Cerebellar nuclear complex (tissue), 1 donor: ENCODE measurements at places on chromosomes 7 and 10.

DNA sequence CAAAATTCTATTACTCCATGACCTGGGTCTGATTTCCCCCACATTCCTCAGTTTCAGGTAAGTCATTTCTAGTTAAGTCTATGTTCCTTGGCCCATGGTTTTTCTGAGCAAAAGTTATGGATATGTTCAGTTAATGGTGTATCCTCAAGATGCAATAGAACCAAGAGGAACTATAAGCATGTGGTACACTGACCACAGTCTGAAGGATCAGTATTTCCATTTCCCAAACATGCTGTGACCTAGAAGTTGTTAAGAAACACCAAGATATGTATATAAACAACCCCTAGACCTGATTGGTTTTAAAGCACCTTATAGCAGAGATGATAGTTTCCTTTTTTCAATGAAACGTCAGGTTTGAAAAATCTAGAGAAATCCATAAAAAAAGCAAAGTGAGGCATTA lies 94.2 kb upstream of the ABCB5 start:
- no peak for DNase-seq

DNA sequence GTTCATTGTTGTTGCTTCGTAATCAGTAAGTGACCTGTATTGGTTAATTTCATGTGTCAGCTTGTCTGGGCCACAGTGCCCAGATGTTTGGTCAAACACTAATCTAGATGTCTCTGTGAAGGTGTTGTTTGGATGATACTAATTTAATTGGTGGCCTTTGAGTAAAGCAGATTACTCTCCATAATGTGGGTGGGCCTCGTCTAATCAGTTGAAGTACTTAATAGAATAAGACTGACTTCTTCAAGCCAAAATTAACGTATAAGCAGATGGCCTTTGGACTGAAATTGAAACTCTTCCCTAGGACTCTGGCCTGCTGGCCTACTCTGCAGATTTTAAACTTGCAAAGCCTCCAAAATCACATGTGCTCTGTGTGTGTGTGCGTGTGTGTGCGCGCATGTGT lies 245.7 kb downstream of the GFRA1 start:
- no peak for DNase-seq

DNA sequence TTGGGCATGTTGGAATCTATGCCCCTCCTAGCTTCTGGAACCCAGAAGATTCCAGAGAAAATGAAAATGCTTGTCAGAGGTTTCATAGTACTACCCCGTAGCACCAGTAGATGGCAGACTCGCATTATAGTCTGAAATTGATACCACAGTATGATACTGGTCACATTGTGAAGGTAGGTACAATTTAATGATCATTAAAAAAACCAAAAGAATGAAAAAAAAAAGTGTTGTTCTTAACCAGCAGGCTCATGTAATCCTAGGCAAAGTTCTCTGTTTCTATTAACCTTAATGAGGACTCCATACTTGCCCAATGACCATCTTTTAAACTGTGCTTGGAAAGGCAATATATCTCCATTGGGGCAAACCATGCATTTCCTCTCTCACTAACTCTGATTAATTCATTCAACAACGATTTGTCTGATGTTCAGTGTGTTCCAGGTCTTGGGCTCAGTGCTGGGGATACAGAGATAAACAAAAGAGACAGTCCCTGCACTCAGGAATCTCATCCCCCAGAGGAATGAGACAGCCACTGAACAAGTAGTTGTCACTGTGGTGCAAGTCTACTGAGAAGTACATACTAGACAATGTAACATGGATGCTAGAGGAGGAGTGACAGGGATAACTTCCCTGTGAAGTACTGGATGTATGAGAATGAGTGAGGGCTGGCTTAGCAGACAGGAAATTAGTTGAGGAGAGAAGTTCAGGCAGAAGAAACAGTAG lies 223.5 kb upstream of the PHYHIPL start:
- no peak for DNase-seq

DNA sequence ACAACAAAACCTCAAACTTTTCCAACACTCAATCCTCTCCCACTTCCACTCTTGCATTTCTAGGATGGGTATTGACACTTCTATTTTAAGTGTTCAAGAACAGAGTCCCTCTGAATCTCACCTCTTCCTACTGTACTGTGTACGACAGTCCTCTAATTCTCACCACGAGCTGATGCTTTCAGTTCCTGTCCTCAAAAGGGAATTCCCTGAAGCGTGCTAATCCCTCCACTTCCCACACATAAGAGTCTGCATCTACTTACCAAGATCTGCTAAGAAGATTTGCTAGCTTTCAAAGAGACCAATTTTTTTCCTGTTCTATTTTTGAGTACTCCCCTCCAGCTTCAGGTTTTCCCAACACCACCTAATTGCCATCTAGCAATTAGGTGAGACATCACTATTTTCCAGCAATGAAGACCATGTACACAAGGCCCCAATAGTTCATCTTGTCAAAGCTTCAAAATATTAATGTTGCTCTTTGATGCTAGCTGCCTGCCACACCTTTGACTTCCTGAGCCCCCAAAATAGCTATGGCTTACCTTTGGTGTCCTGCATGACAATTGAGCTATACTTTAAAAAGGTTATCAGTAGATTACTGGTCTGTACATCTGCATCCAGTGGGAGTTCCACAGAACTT lies 54.4 kb downstream of the ARMH3 start:
- no peak for DNase-seq

GRCh38 chr7:11427686-11428273 lies 404.2 kb downstream of the THSD7A start:
- DNase-seq: no peak

DNA sequence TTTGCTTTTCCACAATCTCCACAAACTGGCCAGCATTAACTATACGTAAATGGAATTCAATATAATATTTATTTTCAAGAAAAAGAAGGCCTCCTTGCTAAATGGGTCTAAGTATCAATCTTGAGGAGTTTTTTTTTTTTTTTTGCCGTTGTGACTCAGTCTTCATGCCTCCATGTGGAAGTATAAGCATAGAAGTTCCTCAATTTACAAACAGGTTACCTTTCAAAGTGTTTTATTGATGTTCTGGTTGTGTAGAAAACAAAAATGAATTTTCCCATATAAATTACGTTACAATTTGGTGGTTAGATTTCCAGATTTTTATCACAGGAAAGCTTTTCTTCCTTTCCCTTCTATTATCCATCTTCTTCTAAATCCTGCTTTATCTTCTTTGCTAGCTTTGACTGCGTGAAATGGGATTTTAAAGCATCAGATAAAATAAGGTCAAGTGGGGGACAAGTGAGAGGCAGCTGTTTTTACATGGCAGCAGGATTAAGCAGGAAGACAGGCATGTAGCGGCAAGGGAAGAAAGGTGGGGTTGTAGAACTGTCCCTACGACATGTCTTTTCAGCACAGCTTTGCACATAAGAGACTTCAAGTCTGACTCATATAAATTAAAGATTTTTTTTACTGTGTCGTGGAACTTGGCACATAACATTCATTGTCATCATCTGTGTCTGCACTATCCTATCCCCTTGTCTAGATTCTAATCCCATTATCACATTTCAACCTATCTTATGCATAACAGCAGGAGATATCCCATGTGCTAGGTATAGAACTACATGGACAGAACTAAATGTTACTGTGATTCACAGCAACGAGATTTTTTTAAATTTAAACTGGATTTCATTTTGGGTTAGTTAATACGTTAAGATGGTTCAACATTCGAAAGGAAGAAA lies 135.3 kb upstream of the FAM3C start:
- no peak for DNase-seq
